ENCODE measurements at places on chromosomes 12 and 14.

DNA sequence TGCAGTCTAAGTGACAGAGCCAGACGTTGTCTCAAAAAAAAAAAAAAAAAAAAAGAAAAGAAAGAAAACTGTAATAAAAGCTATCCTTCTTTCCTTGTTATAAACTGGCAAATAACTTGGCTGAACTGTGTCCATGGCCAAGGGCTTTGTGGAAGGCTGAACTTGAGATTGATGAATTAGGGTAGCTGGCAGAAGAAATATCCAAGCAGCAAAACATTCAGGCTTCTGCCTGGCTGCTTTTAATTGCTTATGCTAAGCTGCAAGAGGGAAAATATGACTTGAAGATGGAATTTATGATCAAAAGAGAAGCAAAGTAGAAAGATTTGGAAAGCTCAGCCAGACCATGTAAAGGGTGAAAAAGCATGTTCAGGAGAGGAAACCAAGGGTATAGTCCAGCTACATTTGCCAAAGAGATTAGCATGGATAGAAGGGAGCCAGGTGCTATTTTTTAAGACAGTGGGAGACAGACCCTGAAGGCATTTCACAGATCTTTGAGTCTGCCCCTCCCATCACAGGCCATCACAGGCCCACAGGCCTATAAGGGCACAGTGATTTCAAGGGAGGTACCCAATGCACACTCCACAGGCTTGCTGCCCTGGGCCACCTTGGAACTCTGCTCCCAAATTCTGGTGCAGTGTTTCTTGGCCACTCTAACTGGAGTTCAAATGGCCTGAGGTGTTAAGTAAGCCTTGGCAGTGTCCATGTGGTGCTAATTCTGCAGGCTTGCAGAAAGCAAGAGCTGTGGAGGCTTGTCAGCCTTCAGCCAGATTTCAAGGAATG is 226.0 kb downstream of the AEBP2 start:
- DNase-seq, result no peak

DNA sequence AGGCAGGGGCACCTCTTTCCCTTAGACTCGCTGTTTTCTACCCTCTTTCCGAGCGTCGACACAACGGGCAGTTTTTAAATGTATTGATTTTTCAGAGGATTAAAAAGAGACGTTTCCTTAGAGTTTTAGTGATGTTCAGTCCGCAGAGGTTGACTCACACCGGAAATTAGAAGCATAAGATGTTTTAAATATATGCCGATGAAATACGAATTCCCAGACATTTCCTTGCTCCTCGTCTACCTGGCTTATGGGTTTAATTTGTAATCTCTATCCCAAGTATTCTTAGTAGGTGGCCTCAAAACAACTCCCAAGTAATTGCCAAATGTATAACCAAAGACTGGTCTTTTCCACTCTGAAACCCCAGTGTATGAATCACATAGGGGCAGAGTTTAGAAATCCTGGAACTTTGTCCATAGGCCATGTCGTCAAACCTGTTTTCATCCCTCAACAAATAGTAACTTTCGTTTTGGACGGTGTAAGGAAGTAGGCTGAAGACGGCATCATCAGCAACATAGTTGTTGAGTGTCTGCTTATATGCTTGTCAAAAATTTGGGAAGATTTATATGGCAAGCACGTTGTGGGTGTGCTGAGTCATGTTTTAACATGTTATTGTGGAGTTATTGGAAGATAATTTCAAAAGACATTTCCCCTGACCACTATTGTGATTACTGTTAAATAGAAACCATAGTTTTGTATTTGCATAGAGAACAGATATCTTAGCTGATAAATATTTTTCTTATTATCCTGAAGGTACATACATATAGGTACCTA is 824 bp downstream of the TBK1 start:
- DNase-seq, result no peak

DNA sequence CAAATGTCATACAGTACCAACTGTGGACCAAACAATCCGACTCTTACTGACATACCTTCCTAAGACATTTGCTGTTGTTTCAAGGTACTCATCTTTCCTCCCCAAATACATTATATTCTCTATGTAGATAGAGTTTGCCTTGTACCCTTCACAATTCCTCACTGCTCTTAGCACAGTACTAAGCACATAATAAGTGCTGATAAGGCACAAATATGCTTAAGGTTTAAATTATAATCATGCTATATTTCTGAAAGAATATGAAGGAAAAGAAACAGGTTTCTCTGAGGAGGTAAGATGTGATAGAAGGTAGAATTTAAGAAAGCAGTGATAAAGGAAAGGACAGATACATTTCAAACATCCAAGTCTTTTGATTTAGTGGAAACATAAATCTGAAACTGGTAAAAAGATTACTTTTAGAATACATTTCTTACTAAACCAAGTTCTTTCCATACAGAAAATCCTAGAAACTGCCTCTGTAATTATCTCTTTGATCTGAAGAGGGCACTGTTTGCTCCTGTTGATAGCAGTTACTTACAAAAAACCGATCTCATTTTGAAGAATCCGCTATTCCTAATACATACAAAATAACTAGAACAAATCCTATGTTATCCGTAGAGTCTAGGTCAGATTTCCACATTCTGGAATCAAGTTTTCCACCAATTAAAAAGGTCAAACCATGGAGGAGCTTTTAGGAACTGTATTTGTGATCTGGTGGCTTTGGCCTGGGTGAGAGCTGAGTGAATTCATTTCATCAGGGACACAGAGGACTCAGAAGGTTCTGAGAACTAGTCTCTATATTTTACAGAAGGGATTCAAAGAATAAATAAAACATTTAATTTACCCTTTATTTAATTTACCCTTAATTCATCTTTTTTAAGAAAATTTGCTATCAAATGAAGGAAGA is 311.9 kb downstream of the DAD1 start:
- DNase-seq, result no peak

- DNase-seq, result no peak
Observed at GRCh38 chr12:63525831-63526230, 142.5 kb downstream of the DPY19L2 start.

DNA sequence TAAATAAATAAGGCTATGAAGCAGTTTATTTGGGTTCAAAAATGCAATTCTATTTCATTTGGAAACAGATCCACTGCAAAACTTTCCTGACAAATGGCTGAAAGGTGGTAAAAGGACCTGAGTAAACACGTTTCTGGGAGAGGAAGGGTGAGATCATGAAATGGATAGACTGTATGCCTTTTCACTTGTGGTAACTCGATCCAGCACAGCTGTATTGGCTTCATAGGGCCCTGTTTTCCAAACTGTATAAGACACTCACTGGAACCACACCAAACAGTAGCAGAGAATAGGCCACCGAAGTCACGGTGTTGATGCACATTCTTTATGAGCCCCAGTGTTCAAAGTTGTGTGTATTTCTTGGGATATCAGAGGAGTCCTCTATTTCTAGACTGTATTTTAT is 325.2 kb upstream of the DIO2 start:
- no peak for DNase-seq

DNA sequence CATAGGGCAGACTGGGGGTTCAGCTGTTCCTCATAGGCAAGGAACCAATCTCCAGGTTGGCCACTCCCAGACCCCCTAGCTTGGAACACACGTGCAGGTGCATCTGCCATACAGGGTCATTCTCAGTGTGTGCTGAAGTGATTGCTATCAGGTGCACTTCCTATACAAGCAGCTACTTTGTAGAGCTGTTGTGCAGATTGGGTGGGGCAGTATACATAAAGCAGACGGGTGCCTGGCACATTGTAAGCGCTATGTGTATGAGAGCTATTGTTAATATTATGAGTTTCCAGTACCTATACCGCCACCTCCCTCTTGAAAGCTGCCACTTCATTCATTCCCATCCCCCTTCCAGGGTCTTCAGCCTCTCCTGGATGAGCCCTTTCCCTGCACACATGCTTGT is 17.3 kb downstream of the IRF2BPL start:
- DNase-seq, result no peak

- DNase-seq, result no peak
Observed at GRCh38 chr14:28012629-28013415, 753.8 kb upstream of the FOXG1 start.

- DNase-seq, result no peak
Observed at GRCh38 chr14:64410084-64410774, 22.1 kb downstream of the MTHFD1 start.

GRCh38 chr12:90298289-90298948 is 589.8 kb upstream of the ATP2B1 start:
- no peak for DNase-seq

GRCh38 chr12:25935355-25936144 is 22.9 kb upstream of the RASSF8 start:
- DNase-seq, result no peak

GRCh38 chr14:31068235-31068634 is 42.1 kb upstream of the STRN3 start:
- no peak for DNase-seq

DNA sequence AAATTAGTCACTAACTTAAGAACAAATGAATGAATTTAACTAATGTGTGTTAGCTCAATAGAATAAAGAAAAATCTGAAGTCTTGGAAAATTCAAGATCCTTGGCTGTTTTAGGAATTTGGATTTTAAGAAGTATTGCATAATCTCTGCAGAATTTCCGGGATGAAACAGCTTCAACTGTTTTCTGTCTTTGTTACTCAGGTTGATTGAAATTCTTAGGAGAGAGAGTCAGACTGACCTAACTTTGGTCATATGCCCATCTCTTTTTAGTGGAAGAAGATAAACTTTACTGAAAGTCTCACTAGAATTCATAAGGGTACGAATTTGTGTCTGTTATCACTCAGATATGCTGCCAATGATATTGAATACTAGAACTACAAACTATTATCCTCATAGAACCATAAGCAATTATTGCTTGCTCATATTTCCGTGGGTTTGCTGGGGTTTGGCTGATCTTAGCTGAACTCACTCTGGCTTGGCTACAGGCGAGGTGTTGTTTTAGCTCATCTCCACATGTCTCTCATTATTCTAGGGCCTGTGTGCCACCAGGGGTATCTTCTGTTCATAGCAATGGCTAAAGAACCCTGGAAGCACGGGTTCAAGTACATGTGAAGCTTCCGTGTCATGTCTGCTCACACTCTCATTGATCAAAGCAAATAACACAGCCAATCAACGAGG is 257.4 kb upstream of the NOVA1 start:
- no peak for DNase-seq

DNA sequence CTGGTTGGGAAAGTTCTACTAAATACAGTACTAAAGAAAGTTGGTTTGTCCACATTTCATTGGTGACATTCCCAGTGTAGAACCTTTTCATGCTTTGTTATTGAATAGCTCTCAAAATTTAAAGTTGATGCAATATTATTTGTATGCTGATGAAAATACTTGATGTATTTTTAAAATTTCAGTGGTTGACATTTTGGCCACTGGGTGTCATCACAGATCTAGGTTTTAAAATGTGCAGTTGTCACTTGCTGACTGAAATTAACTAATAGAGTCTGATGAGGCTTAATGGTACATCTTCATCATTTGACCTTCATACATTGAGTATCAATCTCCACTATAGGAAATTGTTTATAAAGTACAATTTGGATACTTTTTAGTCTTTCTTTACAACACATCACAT is 37.1 kb downstream of the CMAS start:
- DNase-seq, result no peak

GRCh38 chr14:51337520-51337919 is 97.5 kb downstream of the TMX1 start:
- DNase-seq, result no peak

- no peak for DNase-seq
Observed at GRCh38 chr12:54428050-54429013, 9.3 kb upstream of the ITGA5 start.

DNA sequence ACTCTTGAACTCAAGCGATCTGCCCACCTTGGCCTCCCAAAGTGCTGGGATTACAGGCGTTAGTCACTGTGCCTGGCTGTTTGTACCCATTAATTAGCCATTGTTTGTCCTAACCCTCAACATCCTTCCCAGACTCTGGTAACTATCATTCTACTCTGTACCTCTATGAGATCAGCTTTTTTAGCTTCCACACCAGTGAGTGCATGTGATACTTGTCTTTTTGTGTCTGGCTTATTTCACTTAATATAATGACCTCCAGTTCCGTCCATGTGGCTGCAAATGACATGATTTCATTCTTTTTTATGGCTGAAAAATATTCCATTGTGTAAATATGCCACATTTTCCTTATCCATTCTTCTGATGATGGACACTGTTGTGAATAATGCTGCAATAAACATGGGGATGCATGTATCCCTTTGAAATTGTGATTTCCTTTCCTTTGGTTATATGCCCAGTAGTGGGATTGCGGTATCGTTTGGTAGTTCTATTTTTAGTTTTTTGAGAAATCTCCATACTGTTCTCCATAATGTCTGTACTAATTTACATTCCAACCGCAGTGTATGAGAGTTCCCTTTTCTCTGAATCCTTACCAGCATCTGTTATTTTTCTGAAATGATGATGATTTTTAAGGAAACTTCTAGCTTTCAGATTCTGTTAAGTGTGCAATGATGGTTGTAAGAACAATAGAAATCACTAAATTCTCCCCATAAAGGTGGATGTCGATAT is 6.7 kb upstream of the PPP4R3A start:
- no peak for DNase-seq

- DNase-seq, result no peak
Observed at GRCh38 chr12:106181401-106182114, 42.8 kb upstream of the NUAK1 start.

DNA sequence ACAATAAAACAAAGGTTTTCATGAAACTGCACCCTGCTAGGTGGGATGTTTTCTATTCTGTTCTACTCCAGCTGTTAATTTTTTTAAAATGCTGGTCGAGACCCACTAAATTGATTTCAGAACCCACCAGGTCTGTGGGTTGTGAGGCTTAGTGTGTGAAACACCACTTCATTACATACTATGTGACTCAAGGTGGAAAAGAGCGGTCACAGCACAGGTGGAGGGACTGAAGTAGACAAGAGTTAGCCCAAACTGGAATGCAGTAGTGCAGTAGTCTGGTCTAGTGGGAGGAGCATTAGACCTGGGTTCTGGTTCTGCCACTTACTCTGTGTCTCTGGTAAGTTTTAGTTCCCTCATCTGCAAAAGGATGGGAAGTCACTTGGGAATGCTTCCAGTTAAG is 12.2 kb downstream of the DDX55 start:
- no peak for DNase-seq

DNA sequence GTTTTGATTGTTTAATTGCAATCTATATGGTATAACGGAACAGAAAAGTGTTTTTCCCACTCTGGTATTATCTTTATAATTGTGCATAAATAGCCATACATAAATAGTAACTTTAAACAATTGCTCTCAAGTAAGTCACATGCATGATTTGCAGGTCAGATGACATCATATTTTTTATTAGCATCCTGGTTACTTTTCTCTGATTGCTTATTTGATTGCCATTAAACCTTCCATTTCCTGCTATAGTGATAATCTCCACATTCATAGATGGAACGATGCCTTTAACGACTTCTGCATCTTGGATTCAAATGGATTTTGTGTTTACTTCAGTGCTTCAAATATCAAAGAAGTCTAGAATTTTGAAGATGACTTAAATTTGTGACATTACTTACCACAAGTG is 3.5 kb upstream of the KLRK1 start:
- no peak for DNase-seq

Data from activated CD4-positive, alpha-beta T cell treated with anti-CD3 and anti-CD28 coated beads for 1 hour (primary cell).